ENCODE measurements at places on chromosomes 12 and 14.

- no peak for DNase-seq
Measured at GRCh38 chr12:130480887-130481286, 143.2 kb downstream of the PIWIL1 start.

- DNase-seq: no peak
Measured at GRCh38 chr14:71050227-71050823, 143.1 kb downstream of the PCNX1 start.

DNA sequence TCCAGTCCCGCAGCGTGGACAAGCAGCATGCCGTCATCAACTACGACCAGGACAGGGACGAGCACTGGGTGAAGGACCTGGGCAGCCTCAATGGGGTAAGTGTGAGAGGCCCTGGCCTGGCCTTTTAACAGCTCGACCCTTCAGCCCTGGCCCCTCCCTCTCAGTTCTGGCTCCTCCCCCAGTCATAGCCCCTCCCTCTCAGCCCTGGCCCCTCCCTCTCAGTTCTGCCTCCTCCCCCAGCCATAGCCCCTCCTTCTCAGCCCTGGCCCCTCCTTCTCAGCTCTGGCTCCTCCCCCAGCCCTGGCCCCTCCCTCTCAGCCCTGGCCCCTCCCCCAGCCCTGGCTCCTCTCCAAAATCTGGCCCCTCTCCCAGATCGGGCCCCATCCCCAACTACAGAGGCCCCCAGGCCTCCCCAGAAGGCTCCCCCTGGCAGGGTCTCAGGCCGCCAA, 11.2 kb downstream of the CEP170B start:
- DNase-seq: peak; percentile 40

DNA sequence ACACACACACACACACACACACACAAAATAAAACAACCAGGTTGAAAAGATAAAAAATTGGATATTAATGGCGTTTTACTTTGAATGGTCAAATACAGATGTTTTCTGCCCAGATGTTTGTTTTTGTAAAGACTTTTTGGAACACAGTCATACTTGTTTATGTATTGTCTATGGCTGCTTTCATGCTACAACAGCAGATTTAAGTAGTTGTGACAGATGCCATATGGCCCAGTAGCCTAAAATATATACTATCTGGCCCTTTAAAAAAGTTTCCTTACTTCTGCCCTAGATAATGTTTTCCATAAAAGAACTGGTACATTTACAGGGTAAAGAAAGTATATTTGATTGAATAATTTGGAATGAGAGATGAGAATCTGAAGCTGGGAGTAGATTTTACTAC, 1362.8 kb upstream of the SEL1L start:
- no peak for DNase-seq

DNA sequence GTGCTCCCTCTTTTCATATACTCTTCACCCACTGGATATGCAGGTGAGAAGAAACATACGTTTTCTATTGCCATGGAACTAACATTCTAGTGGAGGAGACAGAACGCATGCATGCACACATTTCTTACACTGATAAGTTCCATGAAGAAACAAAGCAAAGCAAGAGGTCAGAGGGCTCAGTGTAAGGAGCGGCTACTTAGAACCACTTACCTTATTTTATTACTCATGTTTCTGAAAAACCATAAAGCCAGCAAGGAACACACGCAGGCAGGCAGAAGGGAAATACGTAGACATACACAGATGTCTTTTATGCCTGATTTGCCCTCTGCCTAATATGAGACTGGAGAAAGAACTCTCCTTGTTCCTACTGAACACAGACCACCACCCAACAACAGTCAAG, 362.9 kb downstream of the TMEM132D start:
- no peak for DNase-seq

DNA sequence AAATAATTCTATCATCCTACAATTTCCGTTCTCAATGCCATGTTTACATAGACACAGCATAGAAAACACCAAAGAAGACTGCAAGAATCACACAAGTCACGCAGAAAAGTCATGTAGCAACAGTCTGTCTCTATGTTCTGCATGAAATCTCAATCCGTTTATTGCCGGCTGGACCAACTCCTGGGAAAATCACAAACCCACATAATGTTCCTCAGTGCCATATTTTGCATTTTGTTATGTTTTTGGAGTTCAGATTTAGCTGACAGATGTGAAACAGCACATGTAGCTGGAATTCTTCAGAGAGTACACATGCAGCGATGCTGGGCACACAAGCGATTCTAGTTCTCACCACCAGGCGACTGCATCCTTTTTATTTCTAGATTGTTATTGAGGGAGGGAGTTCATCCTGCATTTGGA, 193.1 kb downstream of the APAF1 start:
- no peak for DNase-seq

DNA sequence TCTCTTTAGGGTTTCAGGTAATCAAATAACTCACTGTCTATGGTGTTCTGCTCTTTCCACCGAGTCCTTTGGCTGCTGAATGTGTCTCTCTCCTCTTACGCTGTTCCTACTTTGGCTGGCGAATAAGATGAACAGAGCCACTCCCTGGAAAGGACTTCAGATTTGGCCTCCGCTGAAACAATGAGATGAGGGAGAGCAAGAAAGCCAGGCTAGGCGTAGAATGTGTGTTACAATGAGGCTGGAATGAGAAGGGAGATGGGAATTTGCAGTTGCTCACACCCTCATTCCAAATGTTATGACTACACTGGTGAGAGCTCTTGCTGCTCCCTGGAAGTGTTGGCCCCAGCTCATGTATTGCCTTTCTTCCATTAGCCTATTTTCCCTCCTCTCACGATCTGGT, at the start of gene MFAP5:
MFAP5 (minus strand) TSS at position 234 of the 400 bp plus-strand sequence. CDS start 722 bp downstream, outside the sequence.
- DNase-seq: no peak

GRCh38 chr14:96158735-96159134, 45.9 kb upstream of the BDKRB2 start:
- no peak for DNase-seq

DNA sequence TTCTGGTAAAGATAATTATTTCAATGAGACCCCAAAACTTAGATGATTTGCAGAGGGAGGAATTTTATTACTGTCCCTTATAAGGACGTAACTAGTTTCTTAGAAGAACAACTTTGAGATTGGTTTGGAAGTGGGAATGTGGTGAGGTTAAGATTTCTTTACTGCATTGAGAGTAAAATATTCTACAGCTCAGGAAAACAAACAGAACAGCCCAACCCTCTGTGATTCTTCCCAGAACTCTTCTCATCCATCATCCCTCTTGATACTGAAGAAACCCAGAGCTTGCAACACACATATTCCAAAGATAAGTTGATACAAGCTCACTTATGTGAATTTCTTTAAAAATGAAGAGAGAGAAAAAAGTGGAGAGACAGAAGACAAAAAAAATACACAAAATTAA, 234.2 kb downstream of the CRADD start:
- no peak for DNase-seq

DNA sequence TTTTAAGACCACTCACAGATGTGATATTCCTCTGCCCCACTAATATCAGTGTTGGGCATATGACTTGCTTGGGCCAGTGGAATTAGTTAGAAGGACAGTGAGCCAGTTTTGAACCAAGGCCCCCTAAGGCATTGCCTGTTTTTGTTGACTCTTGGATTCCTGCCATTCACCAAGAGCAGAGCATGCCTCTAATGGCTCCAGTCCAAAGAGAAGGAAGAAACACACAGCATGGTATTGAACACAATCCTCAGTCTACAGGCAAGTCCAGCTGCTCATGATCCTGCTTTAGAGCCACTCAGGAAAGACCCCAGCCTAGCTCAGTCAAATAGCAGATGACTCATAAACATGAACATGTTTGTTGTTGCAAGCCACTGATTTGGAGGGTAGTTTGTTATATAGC, 1201.5 kb downstream of the BCL11B start:
- DNase-seq: no peak

- DNase-seq: no peak
Measured at GRCh38 chr14:99757331-99758070, 35.7 kb upstream of the EML1 start.

GRCh38 chr12:127546721-127547505, 720.1 kb upstream of the TMEM132C start:
- no peak for DNase-seq

GRCh38 chr12:51533799-51534198, 57.2 kb upstream of the SCN8A start:
- no peak for DNase-seq

GRCh38 chr14:87483271-87484260, 509.4 kb downstream of the GALC start:
- no peak for DNase-seq

GRCh38 chr14:32259368-32260013, 56.4 kb upstream of the RNU6-8 start:
- no peak for DNase-seq

GRCh38 chr12:12460935-12461922, 101.4 kb downstream of the DUSP16 start:
- no peak for DNase-seq

DNA sequence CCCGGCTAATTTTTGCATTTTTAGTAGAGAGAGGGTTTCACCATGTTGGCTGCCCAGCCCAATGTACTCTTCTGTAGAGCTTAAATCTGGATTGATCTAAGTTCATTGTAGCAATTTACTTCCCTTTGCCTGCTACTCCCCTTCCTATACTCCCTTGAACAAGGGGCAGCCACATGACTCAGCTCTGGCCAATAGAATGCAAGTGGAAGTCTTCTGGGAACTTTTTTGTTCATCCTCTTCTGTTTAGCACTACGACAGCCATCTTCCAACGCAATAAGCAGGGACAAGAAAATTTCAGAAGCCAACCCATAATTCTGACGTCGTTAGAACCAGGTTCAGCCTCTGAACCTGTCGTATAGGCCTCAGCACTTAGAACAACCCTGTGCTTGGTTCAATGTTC, 6.4 kb upstream of the RAD52 start:
- DNase-seq: no peak

- no peak for DNase-seq
Measured at GRCh38 chr12:14767617-14768016, 35.7 kb downstream of the WBP11 start.

DNA sequence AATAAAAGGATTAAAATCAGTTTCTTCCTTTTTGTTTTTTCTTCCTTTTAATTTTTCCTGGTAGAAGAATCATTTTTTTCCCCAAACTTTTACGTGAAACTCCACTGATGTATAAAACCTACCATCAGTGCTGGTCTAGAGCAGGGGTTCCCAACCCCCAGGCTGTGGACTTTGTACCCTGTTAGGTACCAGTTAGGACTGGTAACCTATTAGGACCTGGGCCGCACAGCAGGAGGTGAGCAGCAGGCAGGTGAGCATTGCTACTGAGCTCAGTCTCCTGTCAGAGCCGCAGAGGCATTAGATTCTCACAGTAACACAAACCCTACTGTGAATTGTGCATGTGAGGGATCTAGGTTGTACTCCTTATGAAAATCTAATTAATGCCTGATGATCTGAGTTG, 10.1 kb downstream of the SMCO2 start:
- DNase-seq: no peak

DNA sequence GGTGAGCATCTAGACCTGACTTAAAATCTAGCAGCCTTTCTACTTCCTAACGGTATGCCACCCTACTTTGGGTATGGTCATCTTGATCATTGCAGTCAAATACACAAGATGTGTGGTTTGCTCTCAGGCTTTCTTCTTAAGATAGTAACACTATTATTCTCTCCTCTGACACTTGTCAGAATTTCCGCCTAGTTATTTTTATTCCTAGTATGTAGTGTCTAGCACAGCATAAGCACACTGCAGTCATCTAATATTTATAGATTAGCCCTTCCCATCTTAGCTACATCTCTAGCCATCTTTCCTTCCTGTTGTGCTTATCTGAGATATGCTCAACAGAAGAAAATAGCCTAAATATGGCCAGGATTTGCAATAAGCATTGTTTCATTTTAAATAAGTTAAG, 180.1 kb downstream of the C12orf50 start:
- no peak for DNase-seq

All from endothelial cell (in vitro differentiated cells).